ENCODE measurements at places on chromosomes 2 and 18.

- no peak for DNase-seq
- no peak overlapping the region for H3K4me3 ChIP-seq
- H3K27ac ChIP-seq = no peak overlapping the region
- no peaks in the 10 kb centered on the region for H3K27me3 ChIP-seq
- H3K4me1 ChIP-seq = peaks cover 75% of the 10 kb centered on the region
Measured at GRCh38 chr2:197244349-197244748, 66.2 kb downstream of the ANKRD44 start.

DNA sequence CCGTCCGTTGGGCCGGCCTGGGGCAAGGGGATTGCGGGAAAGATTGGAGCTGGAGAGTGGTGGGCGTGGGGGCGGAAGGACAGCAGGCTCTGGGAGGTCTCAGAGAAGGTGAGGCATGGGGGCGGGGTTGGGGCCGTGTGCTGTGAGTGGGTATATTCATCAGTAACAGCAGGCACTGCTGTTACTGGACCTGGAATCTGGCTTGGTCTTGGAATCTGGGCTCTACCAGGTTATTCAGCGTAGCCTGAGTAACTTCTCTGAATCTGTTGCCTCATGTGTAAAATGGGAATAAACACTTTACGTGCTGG is 435 bp downstream of the RNF181 start:
- peak overlapping the region; percentile 91 for H3K27ac ChIP-seq
- peaks cover 32% of the 10 kb centered on the region for H3K4me1 ChIP-seq
- H3K4me3 ChIP-seq = peak overlapping the region; percentile 98
- DNase-seq = no peak
- no peaks in the 10 kb centered on the region for H3K27me3 ChIP-seq
- H3K36me3 ChIP-seq = peaks cover 30% of the 10 kb centered on the region

DNA sequence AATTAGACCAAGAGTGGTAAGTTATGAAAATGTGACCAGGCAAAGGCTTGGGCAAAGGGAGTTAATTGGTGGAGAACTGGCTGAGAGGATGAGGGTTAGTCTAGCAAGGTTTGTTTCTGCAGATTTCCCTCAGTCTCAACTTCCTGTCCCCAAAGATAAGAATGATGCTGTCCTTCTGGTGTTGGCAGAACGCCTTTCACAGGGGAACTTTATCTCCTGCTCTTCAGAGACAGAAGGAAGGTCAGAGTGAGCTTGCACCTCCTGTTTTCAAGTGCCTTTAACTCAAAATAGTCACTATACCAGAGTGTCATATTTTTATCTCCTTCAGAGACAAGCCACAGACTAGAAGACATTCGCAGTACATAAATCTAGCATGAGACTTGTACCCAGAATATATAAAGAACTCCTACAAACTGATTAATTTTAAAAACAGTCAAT is 95.7 kb downstream of the TEX51 start:
- H3K4me1 ChIP-seq = no peaks in the 10 kb centered on the region
- no peak for DNase-seq
- no peaks in the 10 kb centered on the region for H3K36me3 ChIP-seq
- H3K27ac ChIP-seq = no peak overlapping the region
- H3K4me3 ChIP-seq = no peak overlapping the region

GRCh38 chr18:74982946-74983635 is 225.8 kb downstream of the PTGR3 start:
- H3K4me1 ChIP-seq = no peaks in the 10 kb centered on the region
- no peak overlapping the region for H3K27ac ChIP-seq
- H3K27me3 ChIP-seq = no peaks in the 10 kb centered on the region
- H3K4me3 ChIP-seq = no peak overlapping the region

Measured in activated CD4-positive, alpha-beta T cell treated with anti-CD3 and anti-CD28 coated beads, Interleukin-2, amount 10 ng/mL, durations not matched to agents 7 days and 5 days (primary cell).